Natural killer cell treated with Interleukin-12 subunit alpha and Interleukin-12 subunit beta and Interleukin-15 and Interleukin-18, amount 100 ng/mL, for 72 hours (primary cell): ENCODE measurements at places on chromosomes 16 and 17. TPM values are rescaled to one million over a fixed set of nuclear protein-coding genes. Genes with fewer than 3 reads are reported as not detected.

GRCh38 chr16:63890081-63890480 is 1231.8 kb downstream of the CDH11 start:
- DNase-seq = no peak

GRCh38 chr17:40714473-40714872 is 10.9 kb upstream of the KRT24 start:
- DNase-seq = no peak

GRCh38 chr17:74702116-74702871 is 10.4 kb downstream of the CD300LF start:
- DNase-seq = no peak

GRCh38 chr16:24834459-24835335 is 11.1 kb upstream of the SLC5A11 start:
- no peak for DNase-seq

- no peak for DNase-seq
These were observed 124.2 kb downstream of the ZFHX3 start for GRCh38 chr16:72923757-72924156.

- no peak for DNase-seq
These were observed 55.9 kb downstream of the WDR45B start for GRCh38 chr17:82592289-82592766.

DNA sequence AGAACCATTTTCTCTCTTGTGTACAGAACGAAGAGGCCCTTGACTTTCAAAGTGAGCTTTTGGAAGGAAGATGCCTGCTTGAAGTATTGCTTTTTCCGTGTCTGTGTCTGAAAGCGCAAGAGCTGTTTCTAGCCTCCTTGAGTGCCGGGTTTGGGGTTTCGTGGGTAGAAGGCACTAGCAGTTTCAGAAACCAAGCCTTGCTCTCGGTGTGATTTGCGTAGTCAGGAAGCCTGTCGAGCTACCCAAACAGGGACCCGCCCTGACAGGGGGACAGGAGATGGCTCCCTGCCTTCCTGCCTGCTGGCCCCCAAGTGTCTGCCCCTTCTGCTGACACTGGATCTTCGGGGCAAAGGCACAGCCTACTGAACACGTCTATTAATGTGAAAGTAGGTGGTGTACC is 322.0 kb downstream of the MAF start:
- DNase-seq = no peak

- DNase-seq = no peak
These were observed 46.6 kb downstream of the PECAM1 start for GRCh38 chr17:64343833-64344637.

DNA sequence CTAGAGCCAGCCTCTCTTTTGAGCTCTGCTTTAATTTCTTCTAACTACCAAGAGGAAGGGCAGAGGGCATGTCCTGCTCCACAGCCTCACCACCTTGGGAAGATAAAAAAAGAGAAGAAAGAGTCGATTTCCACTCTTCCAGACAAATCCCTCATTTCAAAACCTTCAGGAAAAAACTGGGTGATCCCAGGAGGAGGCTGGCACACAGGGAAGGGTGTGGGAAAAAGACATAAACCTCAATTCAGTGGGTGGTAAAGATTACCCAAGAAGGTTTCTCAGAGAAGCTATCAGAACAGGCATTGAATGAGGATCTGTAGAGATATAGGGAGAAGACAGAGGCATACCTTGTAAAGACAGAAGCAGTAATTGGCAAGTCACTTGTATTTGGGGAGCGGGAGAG is 79.9 kb upstream of the CRHR1 start:
- no peak for DNase-seq

The NPTX1 gene
- 0.38 TPM for total RNA-seq

The ATP2C2 gene
- not detected for total RNA-seq

The PDIA2 gene
- not detected for total RNA-seq

The ITGAD gene
- 0.47 TPM for total RNA-seq

The MRPL12 gene
- total RNA-seq = 98.7 TPM

The CMTM2 gene
- total RNA-seq = 0.67 TPM
